ENCODE measurements at places on chromosomes 2 and 18. TPM values are rescaled to one million over a fixed set of nuclear protein-coding genes. Genes with fewer than 3 reads are reported as not detected.

GRCh38 chr18:29693334-29693733 is 1349.2 kb downstream of the DSC3 start:
- H3K4me3 ChIP-seq: no peak overlapping the region
- H3K27me3 ChIP-seq: no peaks in the 10 kb centered on the region
- DNase-seq: no peak

- peaks cover 23% of the 10 kb centered on the region for H3K36me3 ChIP-seq
- H3K4me1 ChIP-seq: no peaks in the 10 kb centered on the region
- no peaks in the 10 kb centered on the region for H3K27me3 ChIP-seq
- H3K27ac ChIP-seq: no peak overlapping the region
- DNase-seq: no peak
These were observed 6.6 kb downstream of the D2HGDH start for GRCh38 chr2:241741016-241741415.

Gene ZEB2
- not detected for total RNA-seq

GRCh38 chr2:52404866-52405265 is 1362.7 kb upstream of the CHAC2 start:
- H3K27me3 ChIP-seq: no peaks in the 10 kb centered on the region
- no peak overlapping the region for H3K4me3 ChIP-seq
- no peaks in the 10 kb centered on the region for H3K4me1 ChIP-seq

Gene ABHD3
- 24.5 TPM for total RNA-seq

GRCh38 chr2:43104106-43104505 is 122.3 kb downstream of the ZFP36L2 start:
- peaks cover 10% of the 10 kb centered on the region for H3K27me3 ChIP-seq
- no peak overlapping the region for H3K27ac ChIP-seq

Gene CCDC102B
- total RNA-seq: 4.9 TPM

GRCh38 chr2:227479865-227480475 is 8.0 kb downstream of the AGFG1 start:
- H3K4me3 ChIP-seq: no peak overlapping the region
- H3K27ac ChIP-seq: no peak overlapping the region
- no peaks in the 10 kb centered on the region for H3K4me1 ChIP-seq
- no peaks in the 10 kb centered on the region for H3K27me3 ChIP-seq

Gene SERPINB3
- total RNA-seq: 0.25 TPM

GRCh38 chr2:44226753-44227152 is 48.5 kb upstream of the SLC3A1 start:
- no peaks in the 10 kb centered on the region for H3K27me3 ChIP-seq
- DNase-seq: no peak
- no peak overlapping the region for H3K4me3 ChIP-seq
- H3K27ac ChIP-seq: no peak overlapping the region

DNA sequence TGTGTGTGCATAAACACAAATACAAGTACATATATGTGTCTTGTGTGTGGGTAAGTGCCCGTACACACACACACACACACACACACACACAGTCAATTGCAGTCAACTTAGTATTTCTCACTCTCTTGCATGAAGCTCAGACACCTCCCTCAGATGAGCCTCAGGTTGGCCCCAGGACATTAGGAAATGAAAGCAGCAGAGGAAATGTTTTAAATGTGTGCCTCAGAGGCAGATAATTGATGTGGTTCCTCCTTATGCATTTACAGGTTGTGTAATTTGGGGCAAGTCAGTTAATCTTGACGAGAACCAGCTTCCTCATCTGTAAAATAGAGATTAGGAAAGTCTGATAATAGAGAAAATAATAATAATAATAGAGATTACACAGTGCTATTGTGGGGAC is 814.0 kb upstream of the ID2 start:
- H3K36me3 ChIP-seq: no peaks in the 10 kb centered on the region
- no peak overlapping the region for H3K4me3 ChIP-seq
- peaks cover 48% of the 10 kb centered on the region for H3K27me3 ChIP-seq
- H3K4me1 ChIP-seq: peaks cover 9% of the 10 kb centered on the region
- DNase-seq: peak; percentile 32
- H3K27ac ChIP-seq: no peak overlapping the region

DNA sequence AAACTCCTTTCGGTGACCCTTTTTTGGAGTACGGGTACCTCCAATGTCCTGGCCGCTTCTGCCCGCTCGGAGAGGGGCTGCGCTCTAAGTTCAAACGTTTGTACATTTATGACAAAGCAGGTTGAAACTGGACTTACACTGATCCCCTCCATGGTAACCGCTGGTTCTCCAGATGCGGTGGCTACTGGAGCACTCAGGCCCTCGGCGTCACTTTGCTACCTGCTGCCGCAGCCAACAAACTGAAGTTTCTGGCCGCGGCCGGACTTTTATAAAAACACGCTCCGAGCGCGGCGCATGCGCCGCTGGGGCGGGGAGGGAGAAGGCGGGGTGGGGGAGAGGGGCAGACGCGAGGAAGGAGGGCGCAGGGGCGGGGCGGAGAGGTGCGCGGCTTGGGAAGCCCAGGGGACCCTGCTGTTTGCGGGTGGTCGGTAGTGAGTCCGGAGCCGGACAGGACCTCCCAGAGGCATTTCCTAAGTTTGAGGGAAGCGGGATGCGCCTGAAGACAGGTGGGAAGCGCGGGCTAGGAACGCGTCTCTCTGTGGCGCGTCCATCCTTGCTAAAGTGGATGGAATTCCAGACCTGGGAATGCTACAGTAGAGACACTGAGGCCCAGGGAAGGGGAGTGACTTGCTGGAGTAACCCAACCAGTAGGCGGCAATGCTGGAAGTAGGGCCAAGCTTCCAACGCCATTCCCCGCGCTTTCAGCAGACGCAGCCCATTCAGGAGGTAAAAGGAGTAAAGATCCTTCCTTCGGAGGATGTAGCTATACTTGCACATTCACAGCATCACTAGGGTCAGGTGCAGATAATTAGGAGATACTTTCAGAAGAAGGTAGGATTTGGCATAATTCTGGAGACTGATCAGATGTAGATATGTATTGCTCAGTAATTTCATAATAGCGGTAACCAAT is at the start of gene CXCR4:
CXCR4 (minus strand) TSS at position 241 of the 910 bp plus-strand sequence; CDS start at position 152, 89 bp downstream.
- H3K4me1 ChIP-seq: peaks cover 4% of the 10 kb centered on the region
- H3K4me3 ChIP-seq: peak within 1 kb of the TSS; percentile 98
- H3K36me3 ChIP-seq: peaks cover 38% of the 10 kb centered on the region
- H3K27me3 ChIP-seq: no peaks in the 10 kb centered on the region

DNA sequence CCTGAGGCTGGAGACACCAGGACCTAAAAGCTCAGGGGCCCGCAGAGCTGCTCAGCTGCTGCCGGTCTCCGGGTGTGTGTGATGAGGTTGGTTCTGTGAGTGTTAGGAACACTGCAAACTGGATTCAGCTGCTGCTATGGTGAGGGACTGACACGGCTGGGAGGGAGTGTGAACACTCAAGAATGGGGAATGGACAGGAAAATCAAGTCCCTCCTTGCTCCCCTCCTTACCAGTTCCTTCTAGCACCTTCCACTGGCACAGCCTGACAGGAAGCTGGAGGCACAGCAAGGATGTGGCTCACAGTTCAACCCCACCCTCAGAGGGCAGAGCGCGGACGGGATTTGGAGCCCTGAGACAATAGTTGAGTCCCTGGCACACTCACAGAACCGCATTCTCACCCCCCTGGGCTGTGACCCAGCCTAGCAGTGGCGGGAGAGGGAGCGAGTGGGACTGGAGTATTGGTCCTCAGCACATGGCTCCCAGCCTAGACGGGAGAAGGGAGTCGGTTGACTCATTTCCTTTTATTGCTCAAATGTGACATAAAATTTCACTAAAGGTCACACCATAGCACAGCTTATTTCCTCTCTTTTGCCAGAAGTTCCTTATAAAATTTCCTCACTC is 42.5 kb downstream of the LRRC30 start:
- no peaks in the 10 kb centered on the region for H3K27me3 ChIP-seq
- no peaks in the 10 kb centered on the region for H3K36me3 ChIP-seq

DNA sequence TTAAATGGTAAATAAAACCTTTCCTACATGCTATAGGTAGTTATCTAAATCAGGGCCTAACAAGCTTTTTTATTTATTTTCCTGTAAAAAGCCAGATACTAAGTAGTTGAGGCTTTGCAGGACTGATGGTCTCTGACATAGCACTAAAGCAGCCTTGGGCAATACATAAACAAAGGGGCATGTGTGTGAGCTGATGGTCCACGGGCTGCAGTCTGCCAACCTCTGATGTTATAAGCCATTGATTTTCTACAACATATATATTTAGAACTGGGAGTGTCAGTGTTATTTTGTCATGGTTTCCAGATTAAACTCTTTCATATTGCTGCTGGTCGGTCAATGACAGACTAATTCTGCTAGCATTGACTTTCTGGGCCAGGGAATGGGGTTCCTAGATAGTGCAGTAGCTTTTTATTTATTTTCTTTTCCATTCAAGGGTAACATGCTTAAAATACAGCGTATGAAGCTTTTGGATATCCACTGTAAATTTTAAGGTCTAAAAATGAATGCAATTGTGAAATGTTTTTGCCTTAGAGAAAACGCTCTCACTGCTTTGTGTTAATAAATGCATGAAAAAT is 134.0 kb downstream of the NEDD4L start:
- no peak overlapping the region for H3K27ac ChIP-seq
- DNase-seq: no peak
- H3K36me3 ChIP-seq: no peaks in the 10 kb centered on the region

GRCh38 chr2:133485868-133486267 is 82.4 kb downstream of the NCKAP5 start:
- H3K27me3 ChIP-seq: no peaks in the 10 kb centered on the region
- H3K4me3 ChIP-seq: no peak overlapping the region
- H3K4me1 ChIP-seq: no peaks in the 10 kb centered on the region
- no peak for DNase-seq
- H3K27ac ChIP-seq: no peak overlapping the region

- no peak overlapping the region for H3K4me3 ChIP-seq
- H3K27ac ChIP-seq: no peak overlapping the region
- DNase-seq: no peak
- H3K36me3 ChIP-seq: no peaks in the 10 kb centered on the region
- no peaks in the 10 kb centered on the region for H3K27me3 ChIP-seq
- peaks cover 3% of the 10 kb centered on the region for H3K4me1 ChIP-seq
These were observed 262.6 kb upstream of the THUMPD2 start for GRCh38 chr2:40041422-40042382.

GRCh38 chr2:102107741-102108070 is 34.8 kb upstream of the IL1R1 start:
- no peak for DNase-seq
- H3K4me1 ChIP-seq: no peaks in the 10 kb centered on the region
- H3K36me3 ChIP-seq: no peaks in the 10 kb centered on the region
- no peak overlapping the region for H3K27ac ChIP-seq
- H3K27me3 ChIP-seq: no peaks in the 10 kb centered on the region

Gene RESP18
- total RNA-seq: not detected

GRCh38 chr2:174059178-174059883 is 94.2 kb upstream of the SP3 start:
- no peak for DNase-seq
- no peaks in the 10 kb centered on the region for H3K36me3 ChIP-seq
- H3K27me3 ChIP-seq: no peaks in the 10 kb centered on the region
- peak overlapping the region; percentile 50 for H3K4me3 ChIP-seq
- H3K4me1 ChIP-seq: peaks cover 15% of the 10 kb centered on the region

GRCh38 chr2:99881901-99882591 is 260.3 kb downstream of the AFF3 start:
- peak overlapping the region; percentile 92 for H3K27ac ChIP-seq
- no peaks in the 10 kb centered on the region for H3K4me1 ChIP-seq
- H3K27me3 ChIP-seq: no peaks in the 10 kb centered on the region

- no peaks in the 10 kb centered on the region for H3K36me3 ChIP-seq
- peaks cover 21% of the 10 kb centered on the region for H3K4me1 ChIP-seq
- no peak for DNase-seq
- no peak overlapping the region for H3K4me3 ChIP-seq
- no peak overlapping the region for H3K27ac ChIP-seq
- H3K27me3 ChIP-seq: no peaks in the 10 kb centered on the region
These were observed 23.0 kb downstream of the BIN1 start for GRCh38 chr2:127083819-127084503.

GRCh38 chr2:173357346-173357745 is 2.7 kb downstream of the CDCA7 start:
- no peak for DNase-seq
- peaks cover 13% of the 10 kb centered on the region for H3K4me1 ChIP-seq
- no peaks in the 10 kb centered on the region for H3K27me3 ChIP-seq
- no peak overlapping the region for H3K27ac ChIP-seq
- H3K36me3 ChIP-seq: peaks cover 34% of the 10 kb centered on the region

- DNase-seq: no peak
- H3K27me3 ChIP-seq: peaks cover 89% of the 10 kb centered on the region
- no peak overlapping the region for H3K4me3 ChIP-seq
- no peak overlapping the region for H3K27ac ChIP-seq
These were observed 1.4 kb downstream of the CYS1 start for GRCh38 chr2:10078704-10079265.

DNA sequence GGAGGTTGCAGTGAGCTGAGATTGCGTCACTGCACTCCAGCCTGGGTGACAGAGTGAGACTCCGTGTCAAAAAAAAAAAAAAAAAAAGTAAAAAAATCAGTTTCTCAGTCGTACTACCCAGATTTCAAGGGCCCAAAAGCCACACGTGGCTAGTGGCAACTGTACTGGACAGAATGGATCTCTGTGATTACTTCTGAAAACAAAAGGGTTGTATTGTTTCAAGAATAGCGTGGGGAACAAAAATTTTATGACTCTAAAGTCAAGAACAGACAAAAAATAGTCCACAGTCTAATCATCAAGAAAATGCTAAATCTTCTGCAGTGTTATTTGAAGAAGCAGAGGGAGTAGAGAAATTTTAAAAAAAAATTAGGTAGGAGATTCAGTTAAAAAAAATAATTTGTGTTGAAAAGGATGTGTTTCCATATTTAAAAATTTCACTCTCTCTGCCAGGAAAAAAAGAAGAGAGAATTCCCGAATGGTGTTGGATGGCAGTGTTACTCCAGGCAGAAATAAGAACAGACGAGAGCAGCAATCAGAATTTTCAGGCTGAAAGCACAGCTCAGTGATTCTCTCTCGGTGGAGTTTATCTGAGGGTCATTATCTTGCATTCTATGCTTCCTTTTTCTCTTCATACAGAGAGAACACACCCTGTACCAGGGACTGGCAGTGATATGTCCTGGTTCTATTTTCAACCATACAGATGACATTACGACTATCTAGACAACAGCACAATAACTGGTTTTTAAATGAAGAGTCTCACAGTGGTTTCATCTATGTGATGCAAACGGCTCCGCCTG is 61.8 kb downstream of the CABYR start:
- no peaks in the 10 kb centered on the region for H3K4me1 ChIP-seq
- H3K27me3 ChIP-seq: no peaks in the 10 kb centered on the region
- no peak for DNase-seq
- H3K36me3 ChIP-seq: no peaks in the 10 kb centered on the region

DNA sequence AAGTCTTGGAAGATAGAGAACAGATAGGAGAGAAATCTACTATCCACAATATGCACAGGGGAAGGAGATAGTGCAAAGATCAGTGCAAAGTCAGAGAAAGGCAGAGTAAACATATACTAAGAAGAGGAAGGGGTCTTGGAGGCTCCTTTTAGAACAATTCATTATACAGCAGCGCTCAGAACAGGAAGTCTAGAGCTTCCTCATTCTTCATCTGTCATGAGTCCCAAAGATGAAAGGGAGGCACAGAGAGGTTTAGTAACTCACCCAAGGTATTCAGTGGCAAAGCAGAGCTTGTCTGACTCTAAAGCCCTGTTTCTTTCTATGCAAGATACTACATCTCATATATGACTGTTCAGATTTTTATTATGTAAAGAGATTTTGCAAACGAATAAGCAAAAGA is 1.4 kb downstream of the SP110 start:
- H3K27ac ChIP-seq: no peak overlapping the region
- DNase-seq: no peak
- H3K4me3 ChIP-seq: no peak overlapping the region
- H3K27me3 ChIP-seq: no peaks in the 10 kb centered on the region

GRCh38 chr2:122831649-122832048 is 1076.2 kb downstream of the TSN start:
- no peak overlapping the region for H3K4me3 ChIP-seq
- no peak overlapping the region for H3K27ac ChIP-seq
- H3K36me3 ChIP-seq: no peaks in the 10 kb centered on the region
- H3K27me3 ChIP-seq: no peaks in the 10 kb centered on the region
- DNase-seq: no peak

Data from endodermal cell (in vitro differentiated cells).